ENCODE measurements at places on chromosomes 1 and 21.

- peak; percentile 86 for DNase-seq
Observed at GRCh38 chr1:9494936-9495758, 44.1 kb upstream of the SLC25A33 start.

- no peak for DNase-seq
Observed at GRCh38 chr1:119084798-119085197, 55.7 kb downstream of the WARS2 start.

DNA sequence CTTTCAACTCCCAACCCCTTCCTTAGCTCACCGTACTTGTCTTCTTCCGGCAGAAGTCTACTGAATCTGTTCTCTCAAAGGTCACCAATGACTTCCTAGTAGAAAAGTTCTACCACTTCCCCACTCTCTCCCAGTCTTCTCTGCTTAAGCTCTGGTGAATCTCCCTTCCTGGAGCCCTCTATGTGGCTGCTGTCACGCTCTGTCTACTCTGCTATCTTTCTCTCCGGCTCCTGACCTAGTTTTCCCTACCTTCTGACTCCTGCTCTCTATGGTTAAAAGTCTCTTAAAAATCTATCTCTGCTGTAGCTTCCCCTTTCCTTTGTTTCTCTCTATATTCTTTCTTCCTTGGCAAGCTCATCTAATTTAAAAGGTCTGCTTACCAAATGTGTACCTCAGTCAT lies 350.1 kb upstream of the GREM2 start:
- no peak for DNase-seq

DNA sequence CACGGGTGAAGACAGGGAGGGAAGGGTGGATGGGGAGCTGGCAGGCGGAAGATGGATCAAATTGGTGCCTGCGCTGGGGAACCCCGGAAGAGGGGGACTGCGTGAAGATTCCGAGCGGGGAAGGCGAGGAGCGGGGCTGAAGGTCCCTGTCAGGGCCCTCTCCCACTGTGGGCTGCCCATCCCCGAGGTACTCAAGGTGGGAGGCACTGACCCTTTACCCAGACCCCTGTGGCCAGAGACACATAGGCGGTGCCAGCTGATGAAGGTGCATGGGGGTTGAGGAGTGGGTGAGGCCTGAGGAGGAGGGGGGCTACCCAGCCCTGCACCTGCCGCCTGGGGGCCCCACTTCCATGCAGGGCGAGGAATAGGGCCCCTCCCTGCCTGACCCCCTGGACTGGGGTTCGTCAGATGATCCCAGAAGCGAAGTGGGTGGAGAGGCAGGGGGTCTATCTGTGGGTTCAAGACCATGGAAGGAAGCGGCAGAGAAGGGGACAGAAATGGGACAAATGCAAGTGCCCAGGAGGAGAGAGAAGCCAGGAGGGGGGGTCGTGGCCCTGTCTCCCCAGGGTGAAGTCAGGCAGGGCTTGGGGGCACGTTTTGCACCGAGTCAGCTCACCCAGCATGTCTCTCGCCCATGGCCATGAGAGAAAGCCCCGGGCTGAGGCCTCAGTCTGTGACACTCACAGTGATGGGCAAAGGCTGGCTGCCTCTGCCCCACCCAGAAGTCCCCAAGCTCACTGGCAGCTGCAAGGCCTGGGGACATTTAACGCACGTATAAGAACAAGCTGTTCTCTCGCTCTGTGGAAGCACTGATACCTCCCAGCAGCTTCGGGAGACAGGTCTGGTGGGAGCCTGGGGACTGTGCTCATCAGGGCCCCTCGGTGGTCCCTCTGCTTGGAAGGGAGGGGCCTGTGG lies 7.0 kb upstream of the MMEL1 start:
- DNase-seq = no peak

GRCh38 chr1:20720631-20721091 lies 2.9 kb upstream of the KIF17 start:
- DNase-seq = no peak

- no peak for DNase-seq
Observed at GRCh38 chr1:70504821-70505193, 93.7 kb downstream of the CTH start.

DNA sequence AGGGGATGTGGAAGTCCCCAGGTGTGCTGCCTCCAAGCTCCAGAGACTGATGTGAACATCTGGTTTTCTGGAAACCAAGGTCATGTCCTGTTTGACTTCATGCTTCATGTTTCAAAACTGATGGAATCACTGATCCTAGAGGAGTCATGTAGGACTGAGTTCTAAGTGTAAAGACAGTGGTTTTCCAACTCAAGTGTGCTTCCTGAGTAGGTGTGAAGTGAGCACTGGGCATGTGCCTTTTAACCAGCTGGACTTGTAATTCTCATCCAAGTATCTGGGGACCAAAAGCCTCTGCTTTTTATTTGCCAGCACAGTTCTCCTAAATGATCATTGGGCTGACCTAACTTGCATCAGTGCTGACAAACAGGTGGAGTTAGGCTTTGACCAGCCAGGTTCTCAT lies 36.9 kb downstream of the ABCA4 start:
- DNase-seq = no peak

GRCh38 chr1:94335950-94336349 lies 82.2 kb upstream of the ABCD3 start:
- peak; percentile 72 for DNase-seq

DNA sequence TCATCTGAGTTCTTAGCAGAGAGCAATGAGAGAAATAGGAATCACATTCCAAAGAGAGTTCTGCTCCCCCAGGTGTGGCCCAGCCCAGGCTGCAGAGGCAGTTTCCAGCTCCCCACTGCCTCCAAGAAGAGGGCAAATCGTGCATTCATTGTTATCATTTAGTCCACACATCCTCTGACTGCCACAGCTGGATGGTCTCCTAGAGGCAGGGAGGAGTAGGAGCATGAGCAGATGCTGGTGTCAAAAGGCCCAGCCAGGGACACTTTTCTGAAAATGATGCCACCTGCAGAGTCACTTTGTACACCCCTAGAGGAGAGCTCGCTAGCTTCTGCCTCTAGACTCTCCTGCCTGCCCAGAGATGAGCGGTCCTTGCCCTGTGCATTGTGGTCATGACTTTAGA lies 33.6 kb upstream of the GNPAT start:
- no peak for DNase-seq

DNA sequence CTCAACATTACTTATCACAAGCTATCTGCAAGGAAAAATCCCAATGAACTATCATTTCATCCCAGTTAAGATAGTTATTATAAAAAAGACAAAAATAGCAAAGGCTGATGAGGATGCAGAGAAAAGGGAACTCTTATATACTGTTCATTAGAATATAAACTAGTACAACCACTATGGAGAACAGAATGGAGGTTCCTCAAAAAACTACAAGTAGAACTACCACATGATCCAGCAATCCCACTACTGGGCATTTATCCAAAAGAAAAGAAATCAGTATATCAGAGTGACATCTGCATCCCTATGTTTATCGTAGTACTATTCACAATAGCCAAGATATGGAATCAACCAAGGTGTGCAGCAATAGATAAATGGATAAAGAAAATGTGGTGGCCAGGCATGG lies 4.9 kb upstream of the C1orf185 start:
- no peak for DNase-seq

- no peak for DNase-seq
Observed at GRCh38 chr1:100299521-100300222, 33.7 kb downstream of the RTCA start.

DNA sequence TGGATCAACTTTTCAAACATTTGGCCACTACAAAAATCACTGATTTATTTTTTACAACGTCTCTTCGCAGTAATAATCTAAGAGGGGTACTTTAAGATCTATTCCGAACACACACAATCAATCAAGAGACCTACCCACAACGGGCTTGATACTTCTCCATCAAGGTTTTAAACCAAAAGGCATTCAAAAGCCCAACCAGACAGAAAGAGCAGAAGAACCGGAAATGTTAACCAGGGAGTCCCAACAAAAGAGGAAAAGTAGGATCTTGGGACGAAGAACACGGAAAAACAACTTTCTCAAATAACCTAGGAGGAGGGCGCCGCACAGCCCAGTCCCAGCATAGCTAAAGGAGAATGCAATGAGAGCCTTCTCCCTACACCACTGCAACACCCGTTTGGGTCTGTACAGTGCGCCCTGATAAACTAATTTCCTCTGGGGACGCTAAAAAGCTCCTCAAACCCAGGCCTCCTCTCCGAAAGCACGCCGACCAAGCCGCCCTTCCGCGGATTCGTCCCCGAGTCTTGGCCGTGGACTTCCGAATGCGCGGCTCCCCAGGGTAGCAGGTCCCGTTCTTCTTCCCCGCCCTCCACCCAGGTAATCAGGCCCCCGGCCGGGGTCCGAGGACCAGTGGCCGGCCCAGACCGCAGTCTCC lies 623 bp downstream of the RPL22 start:
- no peak for DNase-seq

GRCh38 chr1:165837838-165838364 lies 10.5 kb downstream of the UCK2 start:
- DNase-seq = no peak

DNA sequence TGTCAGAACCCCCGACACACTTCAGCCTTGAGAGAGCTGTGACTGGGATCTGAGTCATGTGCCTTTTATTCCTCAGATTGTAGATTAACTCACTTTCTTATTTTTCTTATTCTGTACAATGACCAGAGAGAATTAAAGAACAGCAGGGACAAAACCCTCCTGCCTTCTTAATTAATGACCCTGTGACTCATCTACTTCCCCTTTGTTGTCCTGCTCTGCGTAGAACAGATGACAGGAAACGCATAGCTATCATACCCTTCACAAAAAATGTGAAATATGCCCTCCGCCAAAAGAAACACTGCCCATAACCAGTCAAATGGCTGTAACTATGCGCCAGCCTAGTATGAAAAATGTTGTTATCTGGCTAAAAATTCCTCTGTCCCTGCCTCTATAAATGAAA lies 9.1 kb upstream of the PADI2 start:
- DNase-seq = no peak

DNA sequence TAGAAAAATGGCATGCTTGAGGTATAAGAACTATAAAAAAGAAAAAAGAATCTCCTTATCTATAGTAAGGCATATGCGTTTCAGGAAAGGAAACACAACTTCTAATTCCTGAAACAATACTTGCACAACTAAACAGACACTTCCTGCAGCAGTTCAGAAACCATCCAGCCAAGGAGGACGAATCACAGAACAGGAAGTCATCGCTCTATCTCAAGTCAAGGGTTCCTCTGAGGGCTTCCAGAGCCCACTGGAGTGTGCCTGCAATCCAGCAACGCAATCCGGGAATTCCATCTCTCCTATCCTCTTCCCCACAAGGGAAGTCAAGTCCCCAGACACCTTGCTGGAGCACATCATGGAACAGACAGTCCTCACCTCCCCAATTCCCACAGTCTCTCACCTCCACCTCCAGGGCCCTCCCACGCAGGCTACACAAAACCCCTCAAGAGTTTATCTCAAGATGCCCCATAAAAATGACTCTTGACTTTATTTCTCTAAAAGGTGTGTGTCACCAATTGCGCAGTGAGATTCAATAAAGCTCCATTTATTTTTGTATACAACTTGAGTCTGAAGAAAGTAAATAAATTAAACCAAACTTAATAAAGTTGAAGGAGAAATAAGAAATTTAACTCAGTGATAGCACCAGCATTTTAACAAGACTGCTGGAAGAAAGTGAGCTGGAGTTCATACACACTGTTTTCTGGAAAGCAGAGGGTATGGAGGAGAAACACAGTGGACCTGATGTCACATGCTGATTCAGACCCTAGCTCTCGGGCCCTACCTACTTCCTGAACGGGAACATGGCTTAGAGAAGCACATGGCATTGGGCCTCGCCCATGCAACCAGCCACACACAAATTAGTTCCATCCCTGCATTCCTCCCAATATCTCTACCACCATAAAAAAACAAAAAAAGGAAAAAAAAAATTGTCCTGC lies 39.9 kb downstream of the SIPA1L2 start:
- DNase-seq = no peak

DNA sequence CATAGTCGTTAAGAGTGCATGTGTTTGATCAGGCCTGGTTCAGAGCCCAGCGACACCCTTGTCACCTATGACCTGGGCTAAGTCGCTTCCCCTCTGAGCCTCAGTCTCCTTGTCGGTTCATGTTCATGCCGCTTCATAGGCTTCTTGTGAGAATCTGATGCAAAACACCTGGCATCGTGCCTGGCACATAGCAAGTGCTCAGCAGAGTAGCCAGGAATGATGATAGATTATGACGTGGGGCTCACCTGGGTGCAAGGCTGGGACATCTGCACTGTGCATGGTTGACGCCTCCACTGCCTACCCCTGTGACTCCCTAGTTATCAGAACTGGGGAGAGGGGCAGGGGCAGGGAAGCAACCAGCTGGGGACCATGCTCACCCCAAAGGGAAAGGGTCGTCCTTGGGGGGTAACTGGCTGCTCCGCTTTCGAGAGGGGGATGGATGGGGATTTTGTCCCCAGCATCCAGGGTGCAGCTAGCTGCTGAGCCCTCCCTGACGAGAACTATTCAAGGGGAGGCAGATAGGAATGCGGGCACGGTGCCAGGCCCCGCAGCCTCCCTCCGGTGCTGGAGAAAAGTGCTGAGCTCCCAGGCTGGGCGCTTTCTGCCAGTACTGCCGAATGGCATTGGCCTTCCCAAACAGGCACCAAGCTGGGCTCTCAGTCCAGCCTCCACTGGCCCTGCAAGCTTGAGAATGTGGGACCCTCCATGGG lies 9.3 kb downstream of the EFHD2 start:
- DNase-seq = no peak
